ENCODE measurements at places on chromosomes 1 and 21.

GRCh38 chr1:157776971-157777391, at the start of gene FCRL2:
Gene FCRL2, minus strand, starts transcription at chr1:157777132. Its CDS starts 59 bp downstream, at chr1:157777073.
- DNase-seq, result no peak

GRCh38 chr1:96041470-96041869, 680.1 kb upstream of the PTBP2 start:
- DNase-seq, result no peak

DNA sequence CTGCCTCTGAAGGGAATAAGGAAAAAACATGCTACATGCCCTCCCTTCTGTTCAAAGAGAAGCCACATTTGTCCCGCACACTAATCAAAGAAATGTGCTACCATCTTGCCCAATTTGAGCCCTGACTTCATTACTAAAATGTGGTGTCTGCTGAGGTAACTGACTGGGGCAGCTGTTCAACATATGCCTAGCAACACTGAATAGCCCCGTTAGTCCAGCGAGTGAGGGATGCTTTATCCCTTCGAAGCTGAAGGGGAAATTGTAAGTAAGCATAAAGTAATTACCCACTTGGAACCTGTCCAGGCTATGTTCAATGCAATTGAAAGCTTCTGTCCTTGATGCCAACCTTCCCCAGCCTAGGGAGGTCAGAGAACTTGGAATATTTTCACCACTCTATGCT, 310.6 kb downstream of the SEC16B start:
- no peak for DNase-seq

DNA sequence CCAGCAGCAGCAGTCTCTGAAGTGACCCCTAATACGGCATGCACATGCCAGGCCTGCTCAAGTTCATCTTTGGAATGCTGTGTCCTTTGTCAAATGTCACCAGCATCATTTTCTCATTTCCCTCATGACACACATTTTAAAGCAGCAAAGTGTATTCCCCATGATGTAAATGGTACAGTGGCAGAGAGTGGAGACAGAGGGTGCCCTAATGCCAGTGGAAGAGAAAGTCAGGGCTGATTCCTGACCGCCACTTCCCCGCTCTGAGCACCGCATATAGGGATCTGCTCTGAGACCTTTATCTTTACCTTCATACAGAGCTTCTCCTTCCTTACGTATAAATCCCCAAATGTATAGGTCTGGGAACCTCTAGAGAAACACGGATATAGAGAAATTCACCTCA, 222.3 kb upstream of the SGIP1 start:
- DNase-seq, result no peak

DNA sequence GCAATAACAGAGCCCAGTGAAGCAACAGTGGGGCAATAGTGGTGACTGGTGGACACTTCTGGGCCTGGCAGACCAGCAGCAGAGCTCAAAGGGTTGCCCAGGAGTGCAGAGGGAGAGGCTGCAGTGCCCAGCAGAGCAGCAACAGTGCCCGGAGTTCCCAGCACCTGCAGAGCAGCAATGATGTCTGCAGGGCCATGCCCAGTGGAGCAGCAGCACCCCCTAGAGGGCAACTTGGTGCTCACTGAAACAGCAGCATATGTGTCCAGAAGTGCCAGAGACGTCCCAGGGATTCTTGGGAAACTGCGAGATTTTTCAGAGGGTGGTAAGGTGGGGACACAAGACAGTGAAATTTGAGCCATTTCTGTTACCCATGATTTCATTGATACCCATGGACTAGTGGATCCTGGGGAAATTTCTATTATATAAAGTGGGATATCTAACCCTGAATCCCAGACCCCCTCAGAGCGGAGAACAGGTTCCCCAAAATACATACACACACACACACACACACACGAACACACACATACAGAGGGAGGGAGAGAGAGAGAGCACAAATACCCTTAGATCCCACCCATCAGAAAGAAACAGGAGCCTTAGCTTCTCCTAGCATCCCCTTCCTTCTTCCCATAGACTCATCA, 156.9 kb upstream of the GJB5 start:
- peak; percentile 35 for DNase-seq

- peak; percentile 32 for DNase-seq
Measured at GRCh38 chr1:68975212-68975933, 478.5 kb upstream of the DEPDC1 start.

- no peak for DNase-seq
Measured at GRCh38 chr1:214953901-214954616, 128.5 kb upstream of the KCNK2 start.

Measured in right hindlimb (tissue), 1 donor.